ENCODE measurements at places on chromosomes 2 and 18. TPM values are rescaled to one million over a fixed set of nuclear protein-coding genes. Genes with fewer than 3 reads are reported as not detected.

GRCh38 chr18:8477615-8478014, 131.6 kb upstream of the RAB12 start:
- no peak for DNase-seq

- DNase-seq, result no peak
Measured at GRCh38 chr2:240349133-240350005, 86.1 kb upstream of the GPC1 start.

DNA sequence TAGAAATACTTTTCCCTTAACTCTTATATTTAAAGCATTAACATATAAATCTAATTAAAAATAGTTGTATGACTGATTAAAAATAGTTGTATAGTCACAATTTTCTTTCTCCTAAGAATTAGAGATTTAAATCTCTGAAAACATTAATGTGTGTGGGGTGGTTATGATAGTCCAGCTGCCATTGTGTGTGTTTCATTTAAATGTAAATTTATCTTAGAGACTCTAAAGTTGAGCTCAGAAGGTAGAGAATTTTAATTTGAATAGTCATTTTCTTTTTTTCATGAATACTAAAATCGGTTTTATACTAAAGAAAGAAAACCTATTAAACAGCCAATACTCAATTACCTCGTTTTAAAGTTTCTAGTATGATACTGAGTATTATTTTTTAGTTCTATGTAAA, 18.6 kb downstream of the GREB1L start:
- DNase-seq, result no peak

- no peak for DNase-seq
Measured at GRCh38 chr2:103459283-103459682, 697.5 kb downstream of the TMEM182 start.

The EMILIN1 gene
- 6.2 TPM for polyA plus RNA-seq

Data from brain (organoid and tissue), 16 donors.